ENCODE measurements at places on chromosomes 5 and 9. TPM values are rescaled to one million over a fixed set of nuclear protein-coding genes. Genes with fewer than 3 reads are reported as not detected.

Gene SOHLH1
- not detected for polyA plus RNA-seq

Gene IFNK
- polyA plus RNA-seq, result not detected

Gene SH3TC2
- not detected for polyA plus RNA-seq

Gene ARL14EPL
- polyA plus RNA-seq, result 0.17 TPM

Gene SMIM23
- not detected for polyA plus RNA-seq

Gene PRELID2
- 0.62 TPM for polyA plus RNA-seq

Data from B cell (primary cell).